Stimulated activated CD4-positive, alpha-beta T cell treated with anti-CD3 and anti-CD28 coated beads, Interleukin-1b, Interleukin-23, amount 100 ng/mL, for 4 hours (primary cell): ENCODE measurements at places on chromosomes 11 and 22.

DNA sequence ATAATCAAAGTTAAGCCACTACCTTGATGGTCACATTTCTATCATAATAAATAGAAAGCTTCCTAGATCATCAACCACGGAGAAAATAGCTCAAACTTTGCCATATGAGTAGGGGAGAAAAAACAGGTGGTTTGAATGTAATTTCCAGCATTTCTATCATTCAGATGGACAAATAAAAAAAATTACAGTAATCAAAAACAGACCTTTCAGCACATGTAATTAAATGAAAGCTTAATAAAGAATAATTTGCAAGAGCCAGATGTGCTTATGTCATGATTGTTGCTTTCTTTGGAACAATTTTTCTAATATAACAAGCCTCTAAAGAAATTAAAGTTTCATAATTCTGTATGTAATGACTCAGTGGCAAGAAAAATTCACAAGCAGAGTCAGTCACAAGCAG is 297.0 kb downstream of the SOX6 start:
- DNase-seq: no peak

DNA sequence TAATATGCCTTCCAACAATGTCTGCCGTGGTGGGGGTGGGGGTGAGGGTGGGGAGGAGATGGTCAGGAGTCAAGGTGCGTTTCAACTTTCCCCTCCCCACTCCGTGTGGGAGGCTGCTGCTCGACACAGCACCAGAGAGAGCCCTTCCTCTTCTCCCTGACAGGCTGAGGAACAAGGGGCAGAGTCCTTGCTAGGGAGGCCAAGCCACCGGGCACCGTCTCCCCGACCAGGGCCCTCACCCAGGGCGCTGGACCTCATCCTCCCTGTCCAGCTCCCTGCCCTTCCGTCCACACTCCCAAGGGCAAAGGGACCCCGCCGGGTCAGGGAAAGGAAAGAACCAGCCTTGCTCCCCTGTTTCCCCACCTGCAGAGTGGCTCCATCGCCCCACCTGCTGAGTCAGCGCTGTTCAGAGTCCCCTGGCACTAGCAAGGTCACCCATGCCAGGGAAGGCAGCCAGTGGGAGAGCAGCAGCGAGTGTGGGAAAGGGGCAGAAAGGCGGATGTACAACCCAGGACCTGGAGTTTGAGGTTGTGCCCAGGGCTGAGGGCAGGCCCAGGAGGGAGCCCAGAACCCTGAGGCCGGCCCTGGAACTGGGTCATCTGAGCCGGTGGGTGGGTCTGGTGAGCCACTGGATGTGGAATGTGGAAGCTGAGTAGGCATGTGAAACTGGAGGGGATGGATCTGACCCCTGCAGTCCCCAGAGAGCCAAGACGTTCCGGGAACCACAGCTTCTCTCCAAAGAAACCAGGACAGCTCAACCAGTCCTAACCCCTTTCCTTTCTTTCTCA is 47.2 kb downstream of the BUD13 start:
- DNase-seq: no peak

- DNase-seq: no peak
These were observed 20.1 kb upstream of the NARS2 start for GRCh38 chr11:78594814-78595213.

GRCh38 chr11:75270896-75271418 is 30.4 kb downstream of the TPBGL start:
- DNase-seq: peak; percentile 9

GRCh38 chr11:109958131-109958820 is 134.9 kb upstream of the ZC3H12C start:
- no peak for DNase-seq

DNA sequence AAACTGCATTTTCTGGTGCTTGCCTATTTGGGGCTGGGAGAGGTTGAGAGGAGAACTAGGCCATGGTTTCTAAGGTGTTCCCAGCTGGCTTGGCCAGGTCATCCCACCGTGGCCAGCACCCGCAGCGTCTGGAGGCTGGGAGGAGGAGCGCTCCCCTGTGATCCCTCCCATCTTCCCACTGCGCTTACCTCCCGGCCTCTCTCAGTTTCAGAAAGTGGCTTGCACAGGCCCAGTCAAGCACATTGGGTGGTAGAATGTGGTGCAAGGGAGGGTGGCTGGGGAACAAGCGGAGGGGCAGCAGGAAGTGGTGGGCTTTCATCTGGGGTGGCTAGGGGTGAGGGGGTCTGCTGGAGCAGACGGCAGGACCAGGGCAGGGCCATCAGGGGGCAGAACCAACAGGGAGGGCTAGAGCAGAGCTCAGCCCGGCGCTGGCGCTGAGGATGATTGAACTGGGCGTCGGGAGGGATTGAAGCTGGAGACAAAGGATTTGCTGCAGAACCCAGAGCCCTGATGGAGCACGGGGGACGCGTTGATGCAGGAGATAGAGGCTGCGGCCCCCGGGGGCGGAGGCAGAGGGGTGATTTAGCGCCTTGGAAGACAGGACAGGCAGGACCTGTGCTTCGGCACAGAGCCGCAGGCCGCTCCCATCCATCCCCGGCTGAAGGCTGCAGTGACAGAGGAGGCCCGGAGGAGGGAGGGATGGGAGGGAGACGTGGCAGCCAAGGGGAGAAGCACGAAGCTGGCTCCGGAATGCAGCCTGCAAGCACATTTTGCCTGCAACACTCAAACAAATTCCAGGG is 76.0 kb downstream of the TRIM29 start:
- no peak for DNase-seq

DNA sequence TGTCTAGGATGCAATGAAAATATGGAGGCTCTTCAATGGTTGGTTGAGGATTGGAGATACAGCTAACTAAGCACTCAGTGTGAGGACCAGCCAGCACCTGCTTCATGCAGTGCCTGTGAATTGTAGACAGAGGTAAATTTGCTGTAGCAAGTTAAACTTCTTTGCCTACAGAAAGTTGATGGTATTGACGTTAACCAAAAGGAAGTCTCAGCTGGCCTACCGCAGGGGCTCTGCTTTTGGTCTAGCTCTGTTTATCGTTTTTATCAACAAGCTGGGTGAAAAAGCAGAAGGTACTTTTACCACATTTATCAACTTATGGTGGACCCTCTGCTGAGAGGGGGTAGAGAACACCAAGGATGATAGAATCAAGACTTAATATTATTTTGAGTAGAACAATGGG is 51.6 kb downstream of the GRAMD1B start:
- no peak for DNase-seq
